ENCODE measurements at places on chromosomes 6 and 20.

- no peak for DNase-seq
Measured at GRCh38 chr6:144347933-144348332, 62.8 kb downstream of the UTRN start.

DNA sequence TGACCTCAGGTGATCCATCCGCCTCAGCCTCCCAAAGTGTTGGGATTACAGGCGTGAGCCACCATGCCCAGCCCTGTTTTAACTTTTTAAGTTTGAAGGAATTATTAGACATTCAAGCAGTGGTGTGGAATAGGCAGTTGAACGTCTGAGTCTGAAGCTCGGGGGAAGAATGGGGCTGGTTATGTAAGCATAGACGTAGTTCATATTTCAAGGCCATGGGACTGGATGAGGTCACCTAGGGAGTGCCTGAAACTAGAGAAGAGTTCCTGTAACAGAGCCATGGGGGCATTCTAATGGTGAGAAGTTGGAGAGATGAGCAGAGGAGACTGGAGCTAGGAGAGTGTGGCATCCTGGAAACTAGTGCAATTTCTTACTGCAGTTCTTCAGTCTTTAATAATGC is 6.4 kb downstream of the CDKAL1 start:
- no peak for DNase-seq

DNA sequence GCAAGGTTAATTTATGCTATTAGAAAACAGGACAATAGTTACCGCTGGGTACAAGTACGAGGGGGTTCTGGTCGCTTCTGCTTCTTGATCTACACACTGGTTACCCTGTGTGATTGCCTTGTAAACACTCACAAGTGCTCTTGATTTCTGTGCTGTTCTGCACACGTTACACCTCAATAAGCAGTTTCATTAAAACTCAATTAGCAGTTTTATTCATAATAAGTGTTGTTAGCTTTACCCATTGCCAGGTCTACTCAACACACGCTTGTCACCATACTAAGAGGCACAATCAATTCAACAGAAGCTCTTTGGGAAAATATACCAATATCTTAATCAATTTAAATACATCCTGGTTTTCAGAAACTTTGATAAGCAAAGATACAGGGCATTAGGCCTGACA is 20.4 kb downstream of the BMP7 start:
- DNase-seq = no peak

DNA sequence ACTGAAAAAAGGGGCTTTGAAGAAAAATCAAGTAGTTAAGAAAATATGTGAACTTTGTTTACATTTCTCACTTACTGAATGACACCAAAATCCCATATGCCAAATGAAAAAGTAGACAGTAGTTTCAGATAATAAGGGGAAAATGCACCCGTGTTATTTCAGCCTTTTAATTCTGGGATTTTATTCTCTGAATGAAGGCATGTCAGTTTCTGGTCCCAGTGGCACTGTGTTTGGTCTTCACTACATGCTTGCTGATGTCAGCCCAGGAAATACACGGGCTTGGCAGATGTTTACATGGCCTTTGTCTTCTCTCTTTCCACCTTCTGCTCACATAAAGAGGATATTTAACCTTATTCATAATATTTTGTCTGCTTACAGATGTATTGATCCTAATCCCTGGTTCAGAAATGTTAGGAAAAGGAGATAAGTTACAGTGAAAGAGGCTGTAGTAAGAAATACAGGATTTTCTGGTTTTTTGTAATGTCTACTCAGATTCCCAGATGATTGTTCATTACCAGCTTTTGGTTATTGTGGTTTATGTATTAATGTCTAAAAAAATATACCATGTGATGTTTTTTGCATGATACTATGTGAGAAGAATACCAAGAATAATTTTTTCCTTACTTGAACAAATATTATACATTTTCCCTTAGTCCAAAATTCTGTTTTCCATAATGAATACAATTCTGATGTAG is 27.7 kb downstream of the DSE start:
- no peak for DNase-seq

All from activated CD4-positive, alpha-beta T cell treated with anti-CD3 and anti-CD28 coated beads for 48 hours (primary cell).